CD4-positive, alpha-beta T cell treated with Interleukin-2 at 100 ng/mL for 4 hours (primary cell): ENCODE measurements at places on chromosomes 11 and 22.

DNA sequence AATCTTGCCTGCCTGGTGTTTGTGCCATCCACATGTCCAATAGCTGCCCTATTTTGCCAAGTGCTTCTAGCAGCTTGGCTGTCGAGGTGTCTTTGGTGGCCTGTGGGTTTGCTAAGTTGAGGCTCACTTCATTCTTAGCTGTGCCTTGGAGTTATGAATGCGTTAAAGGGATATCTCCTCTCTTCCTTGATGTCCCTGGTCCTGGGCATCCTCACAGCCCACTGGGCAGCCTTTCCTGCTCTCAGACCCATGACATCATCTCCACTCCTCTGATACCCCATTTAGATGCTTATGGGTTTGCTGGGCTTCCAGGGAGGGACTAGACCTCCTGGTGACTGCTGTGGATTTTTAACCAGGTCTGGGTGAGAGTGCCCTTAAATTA, 1.3 kb downstream of the LDLRAD3 start:
- DNase-seq, result no peak

DNA sequence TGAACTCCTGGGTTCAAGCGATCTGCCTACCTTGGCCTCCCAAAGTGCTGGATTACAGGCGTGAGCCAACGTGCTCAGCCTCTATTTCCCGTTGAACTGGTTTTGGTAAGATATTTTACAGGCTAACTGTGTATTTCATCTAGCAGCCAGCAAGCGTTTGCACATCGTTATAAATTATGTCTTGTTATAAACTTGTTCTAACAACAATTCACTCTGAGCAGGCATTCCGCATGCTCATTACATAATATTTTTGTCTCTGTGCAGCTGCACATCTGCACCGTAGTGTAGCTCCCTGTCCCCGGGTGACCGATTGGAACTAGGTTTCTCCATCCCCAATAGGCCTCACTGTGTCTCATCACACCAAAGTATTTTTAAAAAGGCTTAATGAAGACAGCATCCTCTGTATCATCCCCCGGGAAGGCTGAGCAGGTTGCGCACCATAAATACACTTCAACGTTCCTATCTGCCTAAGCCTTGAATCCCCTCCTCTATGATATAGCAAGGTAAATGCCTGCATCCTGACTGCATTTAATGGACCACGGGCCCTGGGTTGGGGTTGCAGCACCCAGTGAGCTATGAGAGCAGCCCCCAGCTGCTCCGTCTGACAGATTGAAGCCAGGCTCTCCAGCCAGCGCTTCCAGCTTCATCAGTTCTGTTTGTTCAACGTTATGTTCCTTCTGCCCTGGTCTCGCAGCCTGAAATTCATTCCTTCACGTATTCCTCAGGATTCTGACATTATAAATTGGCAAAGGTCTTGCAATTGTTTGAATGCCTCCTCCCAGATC, 47.7 kb downstream of the TST start:
- no peak for DNase-seq

DNA sequence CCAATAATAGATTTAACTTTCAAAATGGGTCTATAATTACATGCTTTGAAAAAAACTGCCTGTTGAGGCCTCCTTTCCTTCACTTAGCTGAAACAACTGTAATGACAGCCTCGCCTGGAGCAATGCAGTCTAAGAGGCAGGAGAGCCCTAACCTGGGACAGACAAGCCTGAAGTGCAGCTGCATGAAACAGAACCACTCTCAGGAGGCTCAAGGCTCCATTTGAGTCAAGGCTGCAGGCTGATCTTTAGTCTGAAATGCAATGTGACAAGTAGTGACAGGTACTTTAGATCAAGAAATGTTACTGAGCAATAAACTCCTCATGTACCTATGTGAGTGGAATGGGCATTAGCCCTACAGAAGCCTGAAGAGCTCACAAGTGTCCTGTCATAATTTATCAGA, 414.0 kb upstream of the LUZP2 start:
- DNase-seq, result no peak

DNA sequence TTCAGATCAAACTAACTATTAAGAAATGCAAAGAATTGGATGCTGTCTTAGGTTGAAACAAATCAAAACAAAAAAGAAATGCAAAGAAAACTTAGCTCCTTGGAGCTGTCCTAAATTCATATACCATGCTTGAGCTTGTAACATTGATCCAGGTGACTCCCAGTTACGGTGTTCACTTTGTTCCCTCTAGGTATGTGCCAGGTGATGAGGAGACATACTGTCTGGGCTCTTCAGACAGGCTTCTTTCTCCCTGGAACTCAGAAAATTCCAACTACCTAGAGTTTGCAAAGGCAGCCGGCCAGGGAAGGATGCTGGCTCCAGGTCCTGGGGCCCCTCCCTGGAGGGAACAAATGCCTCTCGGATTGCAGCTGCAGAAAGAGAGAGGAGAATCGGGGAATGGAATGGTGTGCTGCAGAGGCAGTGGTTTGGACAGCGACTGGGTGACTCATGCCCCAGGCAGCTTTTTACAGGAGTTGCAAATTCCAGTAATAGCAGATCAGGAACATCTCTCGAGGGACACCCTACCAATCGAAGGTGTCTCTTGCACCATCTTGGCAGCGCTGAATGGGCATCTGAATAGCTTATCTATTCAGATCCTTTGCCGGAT, 12.3 kb upstream of the ASPHD2 start:
- no peak for DNase-seq

GRCh38 chr22:45547731-45548130, 45.0 kb downstream of the FBLN1 start:
- DNase-seq, result no peak

DNA sequence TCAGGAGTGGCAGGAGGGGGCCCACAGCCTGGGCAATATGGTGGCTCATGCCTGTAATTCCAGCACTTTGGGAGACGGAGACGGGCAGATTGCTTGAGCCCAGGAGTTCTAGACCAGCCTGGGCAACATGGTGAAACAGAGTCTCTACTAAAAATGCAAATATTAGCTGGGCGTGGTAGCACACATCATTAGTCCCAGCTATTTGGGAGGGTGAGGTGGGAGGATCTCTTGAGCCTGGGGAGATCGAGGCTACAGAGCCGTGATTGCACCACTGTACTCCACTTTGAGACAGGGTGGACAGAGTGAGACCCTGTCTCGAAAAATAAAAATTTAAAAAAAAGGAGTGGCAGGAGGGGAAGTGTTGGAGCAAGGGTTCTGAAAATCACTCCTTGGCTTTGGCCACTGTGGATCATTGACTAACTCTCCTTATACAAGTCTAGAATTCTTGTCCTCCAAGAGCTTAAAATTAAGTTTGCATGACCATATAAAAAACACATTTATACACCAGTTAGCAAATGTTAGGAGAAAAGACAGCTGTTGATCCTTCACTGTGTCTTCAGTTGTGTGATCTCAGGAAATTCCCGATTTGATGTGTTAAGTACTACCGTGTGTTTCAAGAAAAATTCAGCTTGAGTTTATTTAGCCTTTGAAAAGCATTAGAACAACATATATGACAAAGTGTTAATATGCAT, 2.3 kb upstream of the WEE1 start:
- DNase-seq, result no peak

DNA sequence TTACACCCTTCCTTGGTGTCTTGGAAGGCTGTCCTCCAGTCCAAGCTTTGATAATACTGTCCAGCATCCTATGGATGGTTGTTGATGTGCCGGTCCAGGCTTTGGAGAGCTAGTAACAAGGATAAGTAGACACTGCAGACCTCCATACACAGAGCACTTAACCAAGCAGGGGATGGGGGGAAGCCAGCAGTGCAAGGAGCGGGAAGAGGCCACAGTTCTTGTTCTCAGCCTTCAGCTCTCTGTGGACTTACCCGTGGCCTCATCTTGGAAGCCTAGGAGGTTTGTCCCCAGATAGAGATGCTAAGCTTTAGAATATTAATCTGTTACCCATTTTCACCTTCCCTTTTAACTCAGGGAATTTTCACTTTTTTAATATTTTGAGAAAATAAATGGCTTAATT, 30.9 kb upstream of the ZC3H12C start:
- DNase-seq, result no peak

- DNase-seq, result no peak
These were observed 13.0 kb upstream of the PPARA start for GRCh38 chr22:46137218-46137766.

DNA sequence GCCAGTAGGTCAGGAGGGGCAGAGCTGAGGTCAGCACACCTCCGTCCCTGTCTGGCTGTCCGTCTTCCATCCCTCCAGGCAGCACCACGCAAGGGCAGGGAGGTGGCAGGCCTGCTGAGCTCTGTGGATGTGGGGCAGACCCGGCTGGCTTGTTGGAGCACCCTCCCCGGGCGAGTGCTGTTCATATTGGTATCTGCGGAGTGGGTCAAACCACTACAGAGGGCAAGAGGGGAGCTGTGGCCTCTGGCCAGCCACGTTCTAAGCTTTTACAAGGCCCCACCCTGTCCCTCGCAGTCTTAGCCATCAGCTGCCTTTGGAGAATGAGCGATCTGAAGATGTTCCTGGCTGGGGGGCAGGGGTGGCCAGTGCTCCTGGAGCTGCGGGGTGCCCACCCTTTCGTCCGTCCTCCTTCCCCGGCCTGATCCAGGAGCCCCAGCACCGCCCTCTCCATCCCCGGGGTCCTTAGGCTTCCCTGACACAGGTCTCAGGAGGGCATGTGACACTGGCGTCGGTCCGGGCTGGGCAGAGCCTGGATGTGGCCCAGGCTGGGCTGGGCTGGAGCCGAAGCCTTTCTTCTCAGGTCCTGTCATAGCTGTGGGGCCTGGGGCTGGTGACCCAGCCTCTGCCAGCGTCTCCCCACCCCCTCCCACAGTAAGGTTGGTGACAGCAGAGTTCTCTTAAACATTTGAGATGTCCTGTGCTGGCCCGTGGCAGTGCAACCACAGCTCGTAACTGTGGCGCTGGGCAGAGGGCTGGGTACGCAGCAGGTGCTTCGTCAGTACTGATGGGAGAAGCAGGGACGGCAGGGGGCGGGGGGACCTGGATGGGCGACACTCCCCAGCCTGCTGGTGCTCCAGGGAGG, 31.7 kb upstream of the GRAMD4 start:
- DNase-seq, result no peak

GRCh38 chr11:47442514-47442913, 6.4 kb downstream of the RAPSN start:
- DNase-seq, result no peak

DNA sequence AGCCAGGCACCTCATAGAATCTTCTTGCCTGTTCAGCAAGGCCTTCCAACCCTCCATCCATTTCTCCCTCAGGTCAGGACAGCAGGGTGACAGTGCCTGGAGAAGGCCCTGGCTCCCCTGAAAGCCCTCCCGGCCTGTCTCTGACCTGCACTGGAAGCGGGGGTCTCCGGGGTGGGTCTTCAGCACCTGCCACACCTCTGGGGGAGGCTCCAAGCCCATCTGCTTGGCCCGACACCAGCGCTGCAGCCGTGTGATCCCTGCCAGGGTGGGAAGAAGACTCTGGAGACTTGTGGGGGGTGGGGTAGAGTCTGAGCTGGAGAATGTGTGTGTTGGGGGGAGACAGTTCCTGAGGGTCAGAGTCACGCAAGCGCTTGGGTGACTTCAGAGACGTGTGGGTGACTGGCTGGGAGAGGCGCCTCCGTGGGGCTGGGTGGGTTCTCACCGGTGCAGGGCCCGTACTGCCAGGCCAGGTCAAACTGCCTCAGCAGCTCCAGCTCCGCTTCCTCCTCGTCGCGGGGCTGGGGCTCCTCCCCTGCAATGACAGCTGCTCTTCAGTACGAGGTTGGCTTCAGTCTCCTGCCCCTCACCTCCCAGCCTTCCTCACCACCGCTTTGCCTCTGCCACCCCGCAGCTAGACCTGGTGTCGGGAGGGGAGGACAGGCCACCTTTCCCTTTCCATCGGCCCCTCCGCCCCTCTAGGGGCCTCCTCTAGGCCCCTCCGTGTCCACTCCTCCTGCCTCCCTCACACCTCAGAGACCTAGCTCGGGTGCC, 615 bp downstream of the POLD4 start:
- DNase-seq, result no peak

DNA sequence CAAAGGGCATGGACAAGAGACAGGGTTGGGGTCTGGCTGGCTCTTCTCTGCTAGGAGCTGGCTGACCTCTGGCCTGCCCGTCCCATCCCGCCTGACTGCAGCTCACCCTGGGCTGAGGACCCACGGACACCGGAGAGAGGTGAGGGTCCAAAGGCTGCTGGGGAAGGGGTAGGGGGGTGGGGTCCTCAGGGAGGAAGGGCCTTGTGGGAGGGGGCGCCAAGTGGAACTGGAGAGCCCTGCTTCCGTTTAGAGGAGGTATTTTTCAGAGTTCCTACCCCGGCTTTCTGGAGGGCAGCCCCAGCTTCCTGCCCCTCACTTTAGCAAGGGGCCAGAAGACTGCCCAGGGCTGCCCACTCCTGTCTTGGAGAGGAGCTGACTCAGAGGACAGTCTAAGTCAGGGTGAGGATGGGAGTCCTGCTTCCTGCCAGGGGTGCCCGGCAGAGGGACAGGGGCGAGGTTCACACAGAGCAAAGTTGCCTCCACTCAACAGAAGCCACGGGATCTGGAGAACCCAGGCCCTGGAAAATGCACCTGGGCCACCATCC, 7.1 kb downstream of the LARGE2 start:
- no peak for DNase-seq

DNA sequence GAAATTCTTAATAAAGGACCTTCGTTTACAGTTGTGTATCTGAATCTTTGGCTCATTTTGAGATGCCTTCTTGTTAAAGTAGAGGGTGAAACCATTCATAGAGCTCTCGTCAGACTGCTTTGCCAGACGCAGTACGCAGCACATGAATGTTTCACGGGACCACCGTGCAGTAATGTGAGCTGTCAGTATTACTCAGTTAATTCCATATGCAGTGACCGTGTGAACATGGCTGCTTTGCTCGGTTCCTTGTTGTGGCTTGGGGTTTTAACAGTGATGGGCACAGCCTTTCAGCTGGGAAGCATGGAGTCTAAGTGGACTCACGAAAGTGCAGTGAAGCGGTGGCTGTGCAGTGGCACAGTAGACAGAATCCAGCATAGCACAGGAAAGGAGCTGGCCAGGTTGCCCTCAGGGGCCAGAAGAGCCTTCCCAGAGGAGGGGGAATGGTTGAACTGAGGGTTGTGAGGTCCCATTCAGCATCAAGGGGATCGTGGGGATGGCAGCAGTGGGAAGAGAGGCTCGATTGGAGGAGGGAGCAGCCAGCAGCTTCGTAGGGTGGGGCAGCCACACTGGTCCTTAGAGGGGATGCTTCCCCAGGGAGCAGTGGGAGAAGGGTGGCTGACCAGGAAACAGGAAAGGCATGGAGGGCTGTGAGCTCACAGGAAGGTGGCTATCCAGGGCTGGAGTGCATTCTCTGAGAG, 31.4 kb downstream of the PPFIA1 start:
- DNase-seq, result no peak

GRCh38 chr22:26322179-26322905, 106.7 kb upstream of the ASPHD2 start:
- DNase-seq, result no peak

GRCh38 chr11:76609736-76610370, 60.7 kb downstream of the LRRC32 start:
- no peak for DNase-seq

GRCh38 chr11:6356503-6357055, 33.7 kb upstream of the SMPD1 start:
- no peak for DNase-seq
